Foreskin keratinocyte (primary cell): ENCODE measurements at places on chromosomes 13 and 19. TPM values are rescaled to one million over a fixed set of nuclear protein-coding genes. Genes with fewer than 3 reads are reported as not detected.
A peak's percentile ranks its signal among the peaks of the same experiment; 100 is the strongest.

RASIP1 gene
- total RNA-seq, result 11.3 and 12.6 TPM in 2 replicates

CIC gene
- total RNA-seq, result 37.4 and 40.7 TPM in 2 replicates

RAP2A gene
- total RNA-seq, result 21.9 and 23.7 TPM in 2 replicates

CFAP97D2 gene
- not detected in 2 replicates for total RNA-seq

CERS4 gene
- 5.2 and 9.9 TPM in 2 replicates for total RNA-seq

KLK14 gene
- not detected in 2 replicates for total RNA-seq

CBY2 gene
- total RNA-seq, result not detected in 2 replicates

DNA sequence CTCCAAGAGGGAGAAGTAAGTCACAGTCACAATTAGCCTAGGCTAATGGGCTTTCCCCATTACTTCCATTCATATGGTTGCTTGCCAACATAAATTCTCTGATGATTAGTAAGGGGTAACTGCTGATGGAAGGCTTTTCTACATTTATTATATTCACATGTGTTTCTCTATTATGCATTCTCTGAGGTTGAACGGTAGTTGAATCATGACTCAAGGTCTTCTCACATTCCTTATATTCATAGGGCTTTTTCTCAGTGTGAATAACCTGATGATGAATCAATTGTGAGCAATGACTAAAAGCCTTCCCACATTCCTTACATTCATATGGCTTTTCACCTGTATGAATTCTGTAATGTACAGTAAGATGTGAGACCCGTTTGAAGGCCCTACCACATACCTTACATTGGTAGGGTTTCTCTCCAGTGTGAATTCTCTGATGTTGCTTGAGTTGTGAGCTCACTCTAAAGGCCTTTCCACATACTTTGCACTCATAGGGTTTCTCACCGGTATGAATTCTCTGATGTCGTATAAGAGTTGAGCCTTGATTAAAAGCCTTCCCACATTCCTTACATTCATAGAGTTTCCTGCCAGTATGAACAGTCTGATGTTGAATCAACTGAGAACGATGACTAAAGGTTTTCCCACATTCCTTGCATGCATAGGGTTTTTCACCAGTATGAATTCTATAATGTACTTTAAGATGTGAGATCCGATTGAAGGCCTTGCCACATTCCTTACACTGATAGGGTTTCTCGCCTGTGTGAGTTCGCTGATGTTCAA is 9.3 kb downstream of the ZNF582 start:
- DNase-seq, result peak; percentile 97

GRCh38 chr19:289651-290371 is 1.4 kb downstream of the PLPP2 start:
- DNase-seq, result peak; percentile 85

DNA sequence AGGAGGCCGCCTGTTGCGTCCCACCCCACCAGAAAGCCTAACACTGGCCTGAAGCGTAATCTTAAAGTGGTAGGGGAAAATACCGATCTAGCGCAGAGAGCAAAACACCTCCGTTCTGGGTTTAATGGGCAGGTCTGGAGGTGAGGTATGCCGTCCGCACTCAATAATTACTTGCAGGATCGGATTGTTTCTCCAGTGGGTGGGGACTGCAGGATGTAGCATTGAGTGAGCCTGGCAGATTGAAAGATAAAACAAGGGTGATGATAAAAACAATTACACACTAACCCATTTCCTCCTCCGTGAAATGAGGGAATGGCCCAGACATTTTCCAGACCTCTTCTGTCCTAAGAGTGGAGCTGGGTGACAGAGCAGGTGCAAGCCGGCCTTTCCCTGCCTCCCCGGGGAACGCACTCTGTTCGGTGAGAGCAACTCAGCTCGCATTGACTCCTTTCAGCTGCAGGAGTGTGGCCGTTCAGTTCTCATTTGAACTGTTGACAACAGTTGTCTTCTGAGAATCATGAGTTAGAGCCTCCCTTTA is 110.2 kb upstream of the DOCK9 start:
- no peak for DNase-seq

DNA sequence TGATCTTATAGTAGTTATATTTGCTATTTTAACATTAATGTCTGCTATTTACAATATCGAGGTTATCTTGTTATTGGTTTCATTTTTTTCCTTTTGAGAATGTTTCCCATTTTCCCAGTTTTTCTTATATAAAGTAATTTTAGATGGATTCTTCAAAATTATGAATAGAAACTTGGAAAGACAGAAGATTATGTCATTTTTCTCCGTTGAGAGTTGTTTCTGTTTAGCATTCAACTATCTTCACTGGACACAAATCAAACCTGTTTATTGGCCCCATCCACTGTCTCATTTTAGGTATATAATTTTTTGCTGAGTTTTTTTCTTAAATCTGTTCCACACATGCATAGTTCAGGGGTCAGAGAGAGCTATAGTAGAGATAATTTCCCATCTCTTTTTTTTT is 1430.9 kb upstream of the MIR17HG start:
- no peak for DNase-seq

- no peak for DNase-seq
Observed at GRCh38 chr19:14119644-14120496, 2.3 kb upstream of the PRKACA start.

GRCh38 chr13:22940736-22941135 is 240.0 kb upstream of the SGCG start:
- DNase-seq, result no peak

GRCh38 chr13:29624997-29625396 is 29.5 kb upstream of the SLC7A1 start:
- DNase-seq, result no peak

DNA sequence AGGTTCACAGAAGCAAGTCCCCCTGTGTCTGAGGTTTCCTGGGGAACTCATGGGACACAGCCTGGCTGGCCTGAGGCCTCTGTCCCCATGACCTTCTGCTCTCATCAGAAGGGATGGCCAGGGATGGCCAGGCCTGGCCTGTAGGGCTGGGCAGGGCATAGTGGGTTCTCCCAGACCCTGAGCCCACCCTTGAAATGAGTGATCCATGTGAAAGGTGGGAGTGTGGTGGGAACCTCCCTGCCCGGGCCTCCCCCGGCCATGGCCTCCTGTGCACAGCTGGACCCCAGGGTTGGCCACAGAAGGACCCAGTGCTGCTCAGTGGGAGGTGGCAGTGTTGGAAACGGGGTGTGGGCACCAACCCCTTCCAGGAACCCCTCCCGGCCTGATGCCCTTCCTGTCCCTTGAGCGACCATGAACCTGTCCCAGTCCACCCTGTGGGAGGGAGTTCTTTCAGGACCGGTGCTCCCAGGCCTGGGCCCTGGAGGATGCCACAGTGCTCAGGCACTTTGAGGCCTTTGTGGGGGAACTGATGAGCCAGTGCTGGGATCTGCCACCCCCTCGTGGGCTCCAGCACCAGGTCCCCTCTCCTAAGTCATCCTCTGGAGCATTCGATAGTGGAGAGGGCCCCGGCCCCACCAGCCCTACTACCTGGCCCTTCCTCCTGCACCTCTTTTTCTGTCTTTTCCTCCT is 15.5 kb upstream of the ZNF14 start:
- DNase-seq, result no peak

GRCh38 chr13:90170208-90170607 is 1177.3 kb upstream of the MIR17HG start:
- DNase-seq, result no peak
